ENCODE measurements at places on chromosomes 5 and 9.

DNA sequence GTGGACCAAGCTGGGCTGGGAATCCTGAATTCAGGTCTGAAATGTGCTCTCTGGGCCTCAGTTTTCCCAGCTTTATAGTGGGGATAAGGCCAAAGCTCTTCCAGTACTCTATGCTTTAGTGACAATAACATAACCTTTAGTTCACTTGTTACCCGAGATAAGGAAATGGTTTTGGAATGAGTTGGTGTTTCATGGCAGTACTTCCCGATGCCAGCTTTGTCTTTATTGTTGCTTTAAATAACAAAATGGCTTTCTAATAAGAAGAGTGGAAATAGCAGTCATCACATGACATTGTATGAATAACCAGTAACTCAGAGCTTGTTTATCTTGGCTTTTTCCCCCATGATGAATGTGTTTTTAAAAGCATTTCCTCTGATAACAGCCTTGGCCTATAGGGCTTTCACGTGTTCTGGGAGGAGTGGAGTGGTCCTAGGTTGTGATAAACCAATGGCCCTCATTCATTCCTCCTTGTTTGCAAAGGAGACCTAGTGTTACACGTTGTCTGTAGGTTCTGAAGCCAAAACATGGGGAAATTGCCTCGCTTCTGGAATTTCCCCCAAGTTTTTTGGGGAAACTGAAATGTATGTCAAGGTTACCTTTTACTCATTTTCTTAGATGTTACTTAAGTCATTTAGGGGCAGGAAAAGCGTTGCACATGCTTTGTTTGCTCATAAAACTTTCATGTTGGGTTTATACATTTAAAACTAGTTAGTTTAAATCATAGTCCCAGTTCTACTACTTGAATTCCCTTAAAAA, 53.7 kb downstream of the ZNF618 start:
- DNase-seq: no peak

DNA sequence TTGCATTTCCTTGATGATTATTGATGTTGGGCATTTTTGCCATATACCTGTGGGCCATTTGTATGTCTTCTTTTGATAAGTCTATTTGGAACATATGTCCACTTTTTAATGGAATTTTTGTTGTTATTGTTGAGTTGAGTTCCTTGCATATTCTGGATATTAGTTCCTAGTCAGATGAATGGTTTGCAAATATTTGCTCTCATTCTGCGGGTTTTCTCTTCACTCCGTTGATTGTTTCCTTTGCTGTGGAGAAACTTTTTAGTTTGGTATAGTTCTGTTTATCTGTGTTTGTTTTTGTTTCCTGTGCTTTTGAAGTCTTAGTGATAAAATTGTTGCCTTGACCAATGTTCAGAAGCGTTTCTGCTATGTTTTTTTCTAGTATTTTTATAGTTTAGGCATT, 13.0 kb downstream of the OSMR start:
- DNase-seq: no peak

- no peak for DNase-seq
Measured at GRCh38 chr5:72608926-72609325, 101.7 kb upstream of the ZNF366 start.

GRCh38 chr9:135105938-135106491, 18.5 kb downstream of the OLFM1 start:
- no peak for DNase-seq

GRCh38 chr5:143576711-143577484, 173.4 kb upstream of the NR3C1 start:
- no peak for DNase-seq

DNA sequence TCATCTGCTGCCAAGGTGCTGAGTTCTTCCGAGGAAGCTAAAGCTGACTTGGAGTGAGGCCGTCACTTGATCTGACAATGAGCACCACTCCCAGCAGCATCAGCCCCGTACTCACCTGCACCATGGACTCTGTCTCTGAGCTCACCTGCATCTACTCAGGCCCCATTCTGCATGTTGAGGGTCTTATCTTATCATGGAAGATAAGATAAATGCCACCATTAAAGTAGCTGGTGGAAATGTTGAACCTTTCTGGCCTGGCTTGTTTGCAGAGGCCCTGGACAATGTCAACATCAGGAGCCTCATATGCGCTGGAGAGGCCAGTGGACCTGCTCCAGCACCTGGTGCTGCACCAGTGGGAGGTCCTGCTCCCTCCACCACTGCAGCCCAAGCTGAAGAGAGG, 35.0 kb upstream of the HMGCS1 start:
- DNase-seq: no peak

GRCh38 chr9:27387722-27388121, 90.8 kb upstream of the EQTN start:
- no peak for DNase-seq

GRCh38 chr9:78507037-78507436, 210.1 kb downstream of the PSAT1 start:
- no peak for DNase-seq

DNA sequence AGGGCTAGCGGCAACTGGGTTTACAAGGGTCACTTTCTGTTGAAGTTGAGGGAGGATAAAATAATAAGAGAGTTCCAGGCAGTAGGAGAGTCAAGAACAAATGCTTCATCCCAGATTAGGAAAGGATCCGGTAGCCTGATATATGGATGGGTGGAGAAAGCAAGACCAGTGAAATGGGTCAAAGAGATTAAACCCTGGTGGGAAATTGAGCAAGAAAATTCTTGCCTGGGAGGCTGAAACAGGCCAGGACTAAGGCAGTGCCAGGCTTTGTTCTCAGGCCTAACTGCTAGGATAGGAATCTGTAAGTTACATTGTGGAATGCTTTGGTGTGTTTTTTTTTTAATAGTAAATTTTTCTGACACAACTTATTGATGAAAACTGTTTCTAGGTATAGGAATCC, 257.4 kb upstream of the RFX3 start:
- no peak for DNase-seq

GRCh38 chr5:138354926-138355378, 2.5 kb downstream of the KDM3B start:
- DNase-seq: no peak

- DNase-seq: no peak
Measured at GRCh38 chr5:160250226-160250625, 20.9 kb downstream of the FABP6 start.

DNA sequence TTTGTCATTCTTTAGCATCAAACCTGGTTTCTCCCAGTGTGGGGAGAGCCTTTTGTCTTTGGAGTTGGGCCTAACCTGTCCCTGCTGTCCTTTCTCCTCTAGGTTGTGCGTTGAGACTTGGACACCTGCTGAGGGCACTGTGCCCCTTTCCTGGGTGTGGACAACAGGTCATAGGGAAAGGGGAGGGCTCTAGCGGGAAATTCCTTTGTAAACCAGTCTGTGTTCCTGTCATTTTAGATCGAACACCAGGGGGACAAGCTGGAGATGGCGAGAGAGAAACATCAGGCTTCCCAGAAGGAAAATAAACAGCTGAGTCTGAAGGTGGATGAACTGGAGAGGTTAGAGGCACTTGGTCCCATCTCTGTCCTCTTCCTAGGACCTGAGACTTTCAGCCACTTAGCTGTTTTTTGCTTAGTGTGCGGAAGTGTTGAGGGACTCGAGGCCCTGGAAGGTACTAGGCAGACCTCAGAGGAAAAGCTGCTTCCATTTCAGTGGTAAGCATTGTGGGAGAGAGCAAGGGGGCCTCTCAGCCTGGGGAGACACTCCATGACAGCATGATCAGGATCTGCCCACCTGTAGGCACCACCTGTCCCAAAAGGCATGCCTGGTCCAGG, 8.6 kb upstream of the GLE1 start:
- no peak for DNase-seq

DNA sequence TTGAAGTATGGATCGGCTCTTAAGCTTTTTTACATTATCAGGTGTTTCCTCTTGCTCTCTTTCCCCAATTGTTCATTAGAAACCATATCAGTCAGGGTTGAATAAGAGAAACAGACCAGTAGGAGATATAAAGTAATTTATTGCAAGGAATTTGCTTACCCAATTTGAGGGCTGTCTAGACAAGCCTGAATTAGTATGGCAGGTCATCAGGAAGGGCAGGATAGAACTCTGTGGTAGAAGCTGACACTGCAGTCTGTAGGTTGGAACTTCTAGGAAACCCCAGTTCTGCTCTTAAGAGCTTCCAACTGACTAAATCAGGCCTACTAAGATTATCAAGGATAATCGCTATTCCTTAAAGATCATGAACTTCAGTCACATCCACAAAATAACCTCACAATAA, 24.3 kb downstream of the ISOC1 start:
- no peak for DNase-seq

- no peak for DNase-seq
Measured at GRCh38 chr9:95055334-95055850, 262.1 kb downstream of the FANCC start.

DNA sequence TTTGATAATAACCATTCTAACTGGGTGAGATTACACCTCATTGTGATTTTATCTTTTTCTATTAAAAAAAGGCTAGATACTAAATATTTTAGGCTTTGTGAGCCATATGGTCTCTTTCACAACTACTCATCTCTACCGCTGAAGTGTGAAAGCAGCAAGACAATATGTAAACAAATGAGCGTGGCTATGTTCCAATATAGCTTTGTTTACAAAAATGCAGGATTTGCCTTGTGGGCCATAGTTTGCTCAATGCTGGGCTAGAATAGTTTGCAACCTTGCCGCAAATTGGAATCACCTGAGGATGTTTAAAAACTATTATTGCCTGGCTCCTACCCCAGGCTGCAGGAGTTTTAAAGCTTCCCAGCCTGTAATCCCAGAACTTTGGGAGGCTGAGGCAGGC, 10.2 kb upstream of the GPR150 start:
- DNase-seq: no peak

DNA sequence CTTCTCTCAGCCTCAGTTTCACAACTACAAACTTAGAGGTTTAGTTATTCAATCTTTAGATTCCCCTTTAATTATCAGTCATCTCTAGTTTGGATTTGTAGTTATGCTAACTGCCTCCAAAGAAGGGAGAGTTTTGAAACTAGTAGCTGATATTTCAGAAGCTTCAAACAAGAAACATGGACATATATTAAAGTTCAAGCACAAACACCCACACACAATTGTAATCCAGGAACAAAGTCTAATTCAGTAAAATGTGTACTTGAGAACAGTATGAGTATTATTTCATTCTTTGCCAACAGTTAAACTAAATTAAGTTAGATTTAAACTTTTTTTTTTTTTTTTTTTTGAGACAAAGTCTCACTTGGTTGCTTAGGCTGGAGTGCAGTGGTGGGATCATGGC, 71.2 kb upstream of the ABCA1 start:
- no peak for DNase-seq

GRCh38 chr9:81671880-81672280, 17.5 kb downstream of the TLE1 start:
- DNase-seq: no peak

- no peak for DNase-seq
Measured at GRCh38 chr5:178542455-178542854, 47.7 kb downstream of the COL23A1 start.

- no peak for DNase-seq
Measured at GRCh38 chr9:93549611-93550010, 26.8 kb upstream of the PHF2 start.

DNA sequence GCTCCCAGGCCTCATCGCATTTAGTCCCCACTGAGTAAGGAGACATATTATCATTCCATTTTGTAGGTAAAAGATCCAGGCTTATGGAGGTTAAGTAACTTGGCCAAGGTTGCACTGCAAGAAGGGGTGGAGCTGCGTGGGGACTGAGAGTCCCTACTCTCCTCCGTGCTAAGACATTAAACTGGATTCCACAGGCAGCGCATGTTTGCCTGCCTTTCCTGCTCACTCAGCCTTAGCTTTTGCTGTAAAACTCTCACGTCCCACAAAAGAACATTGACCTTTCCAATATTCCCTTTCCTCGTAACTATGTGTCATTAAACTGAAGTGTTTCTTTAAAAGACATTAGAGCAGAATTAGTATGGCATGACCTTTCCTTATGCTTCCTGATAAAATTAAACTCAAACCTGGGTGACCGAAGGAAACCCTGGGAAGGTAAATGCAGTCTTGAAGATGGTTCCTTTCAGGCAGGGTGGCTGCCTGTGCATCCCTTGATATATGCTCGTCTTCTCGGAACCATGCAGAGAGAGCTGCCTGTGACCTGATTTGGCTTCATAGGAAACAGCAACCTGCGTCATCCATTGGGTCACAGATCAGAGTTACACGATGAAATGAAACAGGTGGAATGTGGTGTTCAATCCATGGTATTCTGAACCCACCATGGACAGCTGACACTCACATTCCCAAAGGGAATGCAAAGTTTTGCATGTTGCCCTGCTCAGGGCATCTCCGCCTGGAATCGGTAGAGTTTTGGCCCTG, 85.9 kb downstream of the TMEM252 start:
- no peak for DNase-seq

DNA sequence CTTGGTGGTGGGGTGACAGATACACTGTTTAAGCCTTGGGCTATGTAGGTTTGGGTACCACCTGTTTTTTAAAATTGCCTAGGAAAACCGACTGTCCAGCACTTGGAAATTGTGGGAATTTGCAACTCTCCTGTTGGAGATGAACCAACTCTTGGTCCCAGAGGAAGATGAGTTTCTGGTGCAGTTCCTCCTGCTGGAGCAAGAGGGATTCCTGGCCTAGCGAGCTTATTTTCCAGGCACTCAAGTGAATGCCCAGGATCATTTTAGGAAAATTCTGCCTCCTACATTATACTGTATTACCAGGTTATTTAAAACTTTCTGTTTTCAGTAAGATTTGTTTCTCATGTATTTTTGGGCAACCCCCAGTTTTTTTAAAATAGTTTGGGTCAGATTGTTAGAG, 33.7 kb downstream of the AP3S1 start:
- no peak for DNase-seq

DNA sequence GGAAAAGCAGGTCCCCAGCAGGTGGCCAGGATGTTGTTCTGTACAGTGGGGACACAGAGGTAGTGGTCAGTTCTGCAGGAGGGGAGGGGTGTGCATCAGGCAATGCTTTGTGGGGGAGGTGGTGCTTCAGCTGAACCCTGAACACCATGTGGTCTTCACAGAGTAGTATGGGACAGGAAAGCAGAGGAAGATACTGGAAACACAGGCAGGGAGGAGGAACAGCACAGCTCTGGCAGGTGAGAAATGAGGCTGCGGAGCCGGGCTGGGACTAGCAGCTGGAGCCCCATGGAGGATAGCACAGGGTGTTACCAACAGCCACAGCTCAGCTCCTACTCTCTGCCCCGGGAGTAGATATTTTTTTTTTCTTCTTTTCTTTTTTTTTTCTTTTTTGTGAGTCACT, 161.5 kb downstream of the ENTREP1 start:
- DNase-seq: no peak

GRCh38 chr5:126732716-126733115, 44.2 kb upstream of the LMNB1 start:
- DNase-seq: no peak

DNA sequence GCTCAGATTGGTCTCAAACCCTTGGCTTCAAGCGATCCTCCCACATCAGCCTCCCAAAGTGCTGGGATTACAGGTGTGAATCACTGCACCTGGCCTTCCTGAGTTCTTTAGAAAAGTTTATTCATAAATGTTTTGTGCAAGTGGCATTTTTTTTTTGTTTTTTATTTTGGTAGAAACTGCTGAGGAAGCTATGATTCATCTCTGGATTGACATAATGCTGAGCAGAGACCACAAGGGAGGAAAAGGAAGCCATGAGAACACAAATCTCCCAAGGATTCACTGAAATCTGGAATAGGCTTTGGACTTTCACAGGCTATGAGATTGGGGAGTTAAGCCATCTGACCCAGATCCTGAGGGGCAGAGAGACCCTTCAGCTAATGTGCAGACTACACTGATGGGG, 3.4 kb upstream of the SLC46A2 start:
- DNase-seq: no peak
